A549 treated with RU486 at 1 μM for 4 hours (cell line): ENCODE measurements at places on chromosomes 2 and 18. TPM values are rescaled to one million over a fixed set of nuclear protein-coding genes. Genes with fewer than 3 reads are reported as not detected.

Gene DSG4
- total RNA-seq = not detected in 5 replicates

Gene FBXO48
- total RNA-seq = 0.45 to 0.56 TPM (median 0.49 TPM) in 5 replicates

Gene KIAA1328
- 1.2 to 1.7 TPM (median 1.7 TPM) in 5 replicates for total RNA-seq

Gene MAP3K19
- total RNA-seq = not detected in 5 replicates

Gene C2orf68
- total RNA-seq = 19.6 to 28.1 TPM (median 24.4 TPM) in 5 replicates

Gene MEIS1
- total RNA-seq = 1.7 to 3.8 TPM (median 2.0 TPM) in 5 replicates

Gene PTPN4
- 17.4 to 22.7 TPM (median 20.6 TPM) in 5 replicates for total RNA-seq

Gene MSGN1
- total RNA-seq = not detected in 5 replicates

Gene ASXL3
- not detected in 5 replicates for total RNA-seq

Gene TIGD1
- total RNA-seq = 4.0 to 5.3 TPM (median 5.0 TPM) in 5 replicates
